T-cell (primary cell): ENCODE measurements at places on chromosomes 6 and 20.

DNA sequence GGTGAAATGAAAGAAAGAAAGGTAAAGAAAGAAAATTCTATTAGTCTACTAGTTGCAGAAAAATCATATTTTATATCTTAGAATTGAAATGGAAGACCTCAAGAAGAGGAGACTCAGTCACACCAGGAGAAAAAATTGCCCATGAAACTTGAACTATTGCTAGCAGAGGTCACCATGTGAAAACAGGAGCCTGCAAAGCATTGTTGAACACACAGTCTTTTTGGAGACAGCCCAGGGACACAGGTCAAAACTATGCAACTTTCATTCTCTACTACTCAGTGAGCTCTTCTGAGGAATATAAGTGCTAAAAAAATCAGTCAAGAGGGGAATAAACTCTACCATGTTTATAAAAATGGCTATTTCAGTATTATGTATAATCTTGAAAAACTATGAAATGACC is 89.8 kb upstream of the TENT5A start:
- DNase-seq = no peak

DNA sequence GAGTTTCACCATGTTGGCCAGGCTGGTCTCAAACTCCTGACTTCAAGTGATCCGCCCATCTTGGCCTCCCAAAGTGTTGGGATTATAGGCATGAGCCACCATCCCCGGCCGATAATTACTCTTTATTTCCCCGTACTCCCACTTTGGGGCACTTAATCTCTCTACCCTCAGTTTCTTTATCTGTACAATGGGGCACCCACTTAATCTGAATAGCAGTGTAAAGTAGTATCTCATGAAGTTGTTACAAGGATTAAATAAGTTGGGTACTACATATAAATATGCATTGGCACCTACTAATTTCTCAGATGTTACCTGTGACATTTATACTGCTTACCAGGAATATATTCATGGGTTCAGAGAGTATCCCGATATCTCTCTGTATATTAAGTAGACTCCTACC is 15.2 kb downstream of the GINM1 start:
- no peak for DNase-seq

DNA sequence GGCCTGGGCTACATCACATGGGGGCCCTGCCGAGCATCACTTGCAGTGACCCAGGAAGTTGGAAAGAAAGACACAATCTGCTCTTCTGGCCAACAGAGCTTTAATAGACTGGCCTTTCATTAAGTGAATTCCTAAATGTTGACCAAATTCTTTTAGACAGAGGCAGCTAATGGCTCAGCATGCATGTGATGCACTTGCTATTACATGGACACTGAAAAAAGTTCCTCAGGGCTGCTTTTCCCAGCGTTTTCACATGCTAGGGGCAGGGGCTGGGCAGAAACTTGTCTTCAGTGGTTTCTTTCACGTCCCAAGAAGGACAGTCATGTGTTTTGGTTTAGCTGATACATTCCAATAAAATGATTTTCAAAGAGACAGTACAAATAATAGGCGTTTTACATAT is 651.0 kb upstream of the SLC35B3 start:
- DNase-seq = no peak

DNA sequence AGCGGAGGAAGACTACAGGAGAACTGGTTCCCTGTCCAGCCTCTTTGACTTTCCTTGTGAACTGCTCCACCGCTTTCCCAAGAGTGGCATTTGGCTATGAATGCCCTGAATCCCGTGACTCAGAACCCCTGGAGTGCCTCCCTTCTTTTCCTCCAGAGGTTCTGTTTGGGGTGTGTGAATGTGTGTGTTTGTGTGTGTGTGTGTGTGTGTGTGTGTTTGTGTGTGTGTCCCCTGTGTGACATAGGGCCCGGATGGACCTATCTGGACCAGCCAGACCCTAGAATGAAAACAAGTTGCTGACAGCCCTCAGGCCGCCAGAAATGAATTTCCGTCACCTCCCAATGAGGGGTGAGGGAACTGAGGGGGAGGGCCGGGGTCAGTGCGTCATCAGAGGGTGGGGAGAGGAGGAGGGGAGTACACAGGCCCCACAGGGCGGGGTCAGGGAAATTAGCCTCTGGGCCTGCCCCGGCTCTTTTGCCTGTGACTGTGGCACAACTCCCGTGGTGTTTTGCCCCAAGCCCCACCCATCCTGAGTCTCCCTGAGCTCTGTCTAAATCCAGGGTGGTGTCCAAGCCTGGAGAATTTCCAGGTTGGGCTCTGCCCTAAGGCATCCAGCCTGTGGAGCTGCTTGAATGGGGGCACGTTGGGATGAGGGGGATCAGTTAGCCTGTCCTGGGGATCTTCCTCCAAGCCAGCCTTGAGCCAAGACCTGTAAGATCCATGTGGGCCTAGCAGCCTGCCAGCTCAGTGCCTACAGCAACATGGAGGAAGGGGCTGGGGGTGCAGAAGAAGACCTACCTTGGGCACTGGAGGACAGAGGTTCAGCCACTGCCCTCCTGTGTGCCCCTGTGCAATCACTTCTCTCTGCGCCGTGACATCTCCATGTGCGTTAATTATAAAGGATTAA is 15.2 kb upstream of the MRPS18A start:
- no peak for DNase-seq

DNA sequence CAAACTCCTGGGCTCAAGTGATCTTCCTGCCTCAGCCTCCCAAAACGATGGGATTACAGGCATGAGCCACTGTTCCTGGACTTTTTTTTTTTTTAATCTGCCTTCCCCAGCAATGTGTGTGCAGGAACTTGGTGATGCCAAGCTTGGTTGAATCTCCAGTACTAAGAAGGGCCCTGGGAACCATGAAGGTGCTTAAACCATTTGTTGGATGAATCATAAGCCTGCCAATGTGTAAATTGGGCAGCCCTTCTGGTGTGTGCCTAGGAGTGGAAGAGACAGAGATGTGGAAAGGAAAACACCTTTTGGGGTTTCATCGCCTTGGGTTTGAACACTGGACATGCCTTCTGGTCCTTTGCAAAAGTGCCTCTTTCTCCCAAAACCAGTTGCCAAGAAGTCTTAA is 7.1 kb upstream of the SPO11 start:
- DNase-seq = no peak

DNA sequence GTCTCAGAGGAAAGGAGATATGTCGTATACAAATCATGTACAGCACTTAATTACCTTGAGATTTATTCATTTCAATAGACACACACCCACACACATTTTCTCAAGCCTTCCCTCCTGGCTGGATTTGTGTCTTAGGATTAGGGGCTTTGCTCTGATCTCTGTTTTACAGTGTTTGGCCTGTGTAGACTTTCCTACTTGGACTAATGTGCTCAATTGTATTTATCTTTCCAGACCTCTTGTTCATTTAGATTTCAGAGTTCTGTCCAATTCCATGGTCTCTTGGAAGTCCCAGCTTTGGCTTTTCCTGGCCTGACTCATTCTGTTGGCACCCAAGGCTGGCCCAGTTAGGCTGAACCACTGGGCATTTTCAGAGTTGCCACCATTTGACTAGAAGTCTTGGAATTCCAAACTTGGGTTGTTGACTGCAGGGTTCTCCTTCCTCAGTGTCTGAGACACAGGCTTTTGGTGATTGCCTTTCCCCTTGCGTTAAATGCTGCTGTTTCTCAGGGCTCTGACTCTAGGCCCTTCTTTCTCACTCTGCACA is 8.9 kb upstream of the RFPL4B start:
- no peak for DNase-seq

DNA sequence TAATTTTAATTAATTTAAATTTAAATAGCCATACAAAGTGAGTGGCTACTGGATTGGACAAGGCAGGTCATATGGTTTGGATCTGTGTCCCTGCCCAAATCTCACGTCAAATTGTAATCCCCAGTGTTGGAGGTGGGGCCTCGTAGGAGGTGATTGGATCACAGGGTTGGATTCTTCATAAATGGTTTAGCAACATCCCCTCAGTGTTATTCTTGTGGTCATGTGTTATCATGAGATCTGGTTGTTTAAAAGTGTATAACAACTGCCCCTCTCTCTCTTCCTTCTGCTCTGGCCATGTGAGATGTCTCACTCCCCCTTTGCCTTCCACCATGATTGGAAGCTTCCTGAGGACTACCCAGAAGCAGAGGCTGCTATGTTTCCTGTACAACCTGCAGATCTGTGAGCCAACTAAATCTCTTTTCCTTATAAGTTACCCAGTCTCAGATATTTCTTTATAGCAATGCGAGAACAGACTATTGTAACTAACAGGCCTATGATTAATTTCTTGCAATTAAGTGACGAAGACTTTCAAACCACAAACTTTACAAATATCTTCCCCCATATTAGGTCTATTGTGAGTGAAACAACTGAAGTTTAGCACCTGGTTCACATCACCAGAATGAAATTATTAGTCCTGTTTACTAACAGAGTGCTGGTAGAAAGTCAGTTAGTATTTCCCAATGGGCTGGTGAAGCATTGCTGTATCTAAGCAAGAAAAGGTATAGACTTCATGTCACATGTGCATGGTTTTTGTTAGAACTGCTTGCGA is 60.0 kb upstream of the TNFAIP3 start:
- no peak for DNase-seq

- DNase-seq = peak; percentile 87
Measured at GRCh38 chr20:407953-408842, at the start of gene RBCK1. Gene RBCK1 (plus strand): TSS chr20:408299. CDS start chr20:408758, 459 bp downstream.

DNA sequence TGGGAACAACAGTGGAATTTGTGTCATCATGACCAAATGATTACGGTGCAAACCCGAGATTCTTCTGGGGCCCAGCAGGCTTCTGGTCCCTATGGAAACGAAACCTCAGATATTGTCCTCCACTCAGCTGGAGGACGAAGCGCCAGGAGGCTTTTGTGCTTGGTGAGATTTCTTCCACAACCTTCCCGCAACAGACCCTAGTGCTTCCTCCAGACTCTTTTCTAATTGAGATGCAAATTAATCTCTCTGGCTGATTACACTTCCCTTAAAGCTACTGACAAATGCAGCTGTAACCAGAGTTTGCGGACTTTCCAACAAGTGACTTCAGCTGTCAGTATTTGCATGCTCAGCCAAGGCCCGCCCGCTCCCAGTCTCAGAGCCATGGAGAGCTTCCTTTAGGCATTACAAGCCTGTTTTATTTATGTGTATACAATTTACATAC is 96.0 kb downstream of the INSM1 start:
- no peak for DNase-seq

DNA sequence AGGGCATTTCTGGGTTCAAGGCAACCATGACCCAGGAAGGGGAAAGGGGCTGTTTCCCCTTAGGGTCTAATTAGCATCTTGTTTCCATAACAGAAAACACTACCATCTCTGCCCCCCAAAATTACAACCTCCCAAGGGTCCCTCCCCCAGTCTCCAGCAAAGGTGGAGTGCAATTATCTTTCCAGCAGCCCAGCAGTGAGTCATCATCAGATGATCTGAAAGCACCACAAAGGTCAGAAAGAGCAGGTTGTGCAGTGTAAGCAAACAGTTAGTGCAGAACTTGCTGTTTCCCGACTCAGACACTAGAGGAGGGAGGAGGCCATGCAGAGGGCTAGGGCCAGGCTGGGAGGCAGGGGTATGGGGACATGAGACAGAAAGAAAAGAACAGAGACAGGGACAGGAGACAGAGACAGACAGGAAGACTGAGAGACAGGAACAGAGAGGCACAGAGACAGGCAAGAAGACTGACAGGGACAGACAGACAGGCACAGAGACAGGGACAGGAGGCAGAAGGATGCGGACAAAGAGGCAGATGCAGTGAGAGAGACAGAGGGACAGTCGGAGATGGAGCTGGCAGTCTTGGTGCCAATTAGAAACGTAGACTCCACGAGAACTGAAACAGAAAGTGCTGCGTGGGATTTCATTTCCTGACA is 62.5 kb downstream of the PYGB start:
- DNase-seq = peak; percentile 8

GRCh38 chr6:154169193-154169847 is 130.3 kb downstream of the OPRM1 start:
- DNase-seq = no peak

DNA sequence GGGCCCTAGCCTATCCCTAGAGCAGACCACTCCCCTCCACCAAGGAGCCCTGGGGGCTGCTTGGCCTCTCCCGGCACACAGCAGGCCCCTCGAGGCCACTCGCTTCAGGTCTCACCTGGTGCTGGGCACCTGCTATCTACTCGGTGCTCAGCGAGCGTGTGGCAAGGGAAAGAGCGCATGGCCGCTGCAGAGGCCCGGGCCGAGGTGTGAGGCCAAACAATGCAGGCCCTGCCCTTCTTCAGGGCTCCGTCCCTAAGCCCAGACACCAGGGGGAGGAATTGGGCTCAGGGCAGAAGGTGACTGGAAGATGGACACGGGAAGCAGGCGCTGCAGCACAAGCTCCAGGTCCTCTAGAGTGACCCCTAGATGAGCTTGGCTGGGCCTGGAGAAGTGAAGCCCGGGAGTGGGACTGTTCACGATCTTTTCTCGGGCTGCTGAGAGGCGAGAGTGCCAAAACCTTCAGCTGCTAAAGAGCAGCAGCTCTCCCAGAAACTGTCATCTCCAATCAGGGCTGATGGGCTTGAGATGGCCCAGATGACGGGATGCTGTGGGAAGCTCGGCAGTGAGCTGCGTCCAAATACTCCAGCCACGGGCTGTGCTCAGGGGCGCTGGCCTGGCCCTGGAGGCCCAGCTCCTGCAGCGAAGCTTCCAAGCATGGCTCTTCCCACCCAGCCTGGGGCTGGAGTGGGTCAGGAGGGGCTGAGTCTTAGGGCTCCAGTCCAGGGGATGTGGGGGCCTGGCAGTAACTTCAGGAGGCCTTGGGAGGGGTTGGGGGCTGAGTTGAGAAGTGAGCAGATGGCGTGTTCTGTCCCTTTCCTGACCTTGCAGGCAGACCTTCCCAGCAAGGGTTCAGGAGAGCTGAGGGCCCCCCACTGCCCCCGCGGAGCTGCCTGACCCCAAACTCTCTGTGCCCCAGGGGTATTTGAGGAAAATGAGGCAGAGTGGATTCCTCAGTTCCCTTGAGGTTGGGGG is 43.7 kb downstream of the APCDD1L start:
- DNase-seq = no peak

GRCh38 chr6:136775548-136775947 is 16.7 kb downstream of the MAP3K5 start:
- DNase-seq = no peak

DNA sequence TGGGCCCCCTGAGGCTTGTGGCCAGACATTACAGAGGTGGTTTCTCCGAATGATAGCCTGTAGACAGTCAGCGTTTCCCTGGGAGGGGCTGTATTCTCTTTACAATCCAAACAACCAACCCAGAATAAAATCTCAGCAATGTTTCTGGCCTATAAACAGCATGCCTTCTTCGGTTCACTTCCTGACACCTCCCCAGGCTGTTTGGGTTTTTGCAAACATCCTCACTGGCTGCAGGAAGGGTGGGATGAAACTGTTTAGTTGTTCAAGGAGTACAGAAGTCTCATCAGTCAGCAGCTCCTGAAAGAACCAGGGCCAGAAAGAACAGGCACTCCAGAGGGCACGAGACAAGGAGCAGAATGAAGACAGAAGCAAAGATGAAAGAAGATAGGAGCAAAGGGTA is 350.0 kb downstream of the QKI start:
- DNase-seq = no peak

GRCh38 chr20:21352703-21353102 is 44.6 kb downstream of the NKX2-4 start:
- no peak for DNase-seq

DNA sequence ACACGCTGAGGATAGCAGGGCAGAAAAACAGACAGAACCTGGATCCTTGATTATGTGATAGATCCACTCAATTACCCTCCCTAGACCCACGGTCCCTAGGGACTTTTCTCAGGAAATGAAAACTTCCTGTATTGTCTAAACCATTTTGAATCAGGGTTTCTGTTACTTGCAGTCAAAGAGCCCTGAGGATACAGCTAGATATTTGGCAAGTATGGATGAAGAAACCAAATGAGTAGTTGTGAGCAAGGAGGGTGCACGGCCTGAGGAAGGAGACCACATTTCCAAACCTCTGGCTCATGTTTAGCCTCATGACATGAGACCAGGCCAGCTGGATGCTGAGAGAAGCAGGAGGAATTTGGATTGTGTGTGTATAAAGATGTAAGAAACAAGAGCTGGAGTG is 91.6 kb downstream of the MRPL14 start:
- DNase-seq = no peak
